ENCODE measurements at places on chromosomes 7 and 10.
A peak's percentile ranks its signal among the peaks of the same experiment; 100 is the strongest.

DNA sequence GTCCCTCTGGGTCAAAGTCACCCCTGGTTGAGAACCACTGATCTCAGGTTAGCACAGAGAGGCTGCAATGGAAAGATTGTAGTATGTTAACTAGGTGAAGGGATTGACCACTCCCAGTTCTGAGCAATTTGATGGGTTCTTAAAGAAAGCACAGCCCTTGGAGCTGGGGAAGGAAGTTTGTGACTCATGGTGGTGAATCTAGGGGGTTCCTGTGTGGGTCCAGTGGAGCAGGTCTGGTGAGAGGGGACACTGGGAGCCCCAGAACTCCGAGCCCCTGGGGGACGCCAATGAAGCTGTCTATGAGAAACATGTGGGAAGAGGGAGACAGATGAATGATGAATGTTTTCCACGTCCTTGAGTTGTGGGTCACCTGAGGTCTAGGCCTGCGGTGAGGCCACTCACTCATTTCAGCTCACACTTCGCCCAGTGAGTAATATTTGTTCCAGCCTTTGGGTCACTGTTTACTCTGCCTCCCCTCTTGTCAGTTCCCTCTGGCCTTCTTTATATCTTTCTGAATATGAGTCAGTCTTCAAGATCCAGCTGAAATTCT lies 341.9 kb downstream of the LRMDA start:
- DNase-seq: no peak

DNA sequence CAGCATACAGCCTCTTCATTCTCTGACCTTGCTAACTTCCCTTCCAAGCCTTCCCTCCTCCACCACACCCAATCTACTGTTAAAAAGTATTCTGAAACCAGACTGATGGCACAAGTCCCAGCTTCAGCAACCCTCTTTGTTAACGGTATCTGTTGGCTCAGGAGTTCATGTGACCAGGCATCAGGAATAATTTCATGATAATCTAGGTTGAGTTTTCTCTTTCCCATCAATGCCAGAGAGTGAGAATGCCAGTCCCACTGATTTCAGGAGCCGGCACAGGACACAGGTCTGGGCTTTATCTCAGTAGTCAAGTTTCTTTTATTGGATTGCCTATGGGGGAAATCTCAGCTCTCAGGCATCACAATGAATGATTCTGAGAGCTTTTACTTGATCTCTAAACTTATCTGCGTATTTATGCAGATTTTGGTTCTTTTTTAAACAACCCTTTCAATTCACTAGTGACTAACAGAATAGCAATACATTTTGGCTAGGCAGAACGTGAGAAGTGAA lies 231.0 kb upstream of the LYZL1 start:
- DNase-seq: no peak

GRCh38 chr10:100841528-100841927 lies 71.2 kb upstream of the SLF2 start:
- DNase-seq: no peak

- DNase-seq: no peak
These were observed 95.5 kb downstream of the CTBP2 start for GRCh38 chr10:125064681-125065492.

DNA sequence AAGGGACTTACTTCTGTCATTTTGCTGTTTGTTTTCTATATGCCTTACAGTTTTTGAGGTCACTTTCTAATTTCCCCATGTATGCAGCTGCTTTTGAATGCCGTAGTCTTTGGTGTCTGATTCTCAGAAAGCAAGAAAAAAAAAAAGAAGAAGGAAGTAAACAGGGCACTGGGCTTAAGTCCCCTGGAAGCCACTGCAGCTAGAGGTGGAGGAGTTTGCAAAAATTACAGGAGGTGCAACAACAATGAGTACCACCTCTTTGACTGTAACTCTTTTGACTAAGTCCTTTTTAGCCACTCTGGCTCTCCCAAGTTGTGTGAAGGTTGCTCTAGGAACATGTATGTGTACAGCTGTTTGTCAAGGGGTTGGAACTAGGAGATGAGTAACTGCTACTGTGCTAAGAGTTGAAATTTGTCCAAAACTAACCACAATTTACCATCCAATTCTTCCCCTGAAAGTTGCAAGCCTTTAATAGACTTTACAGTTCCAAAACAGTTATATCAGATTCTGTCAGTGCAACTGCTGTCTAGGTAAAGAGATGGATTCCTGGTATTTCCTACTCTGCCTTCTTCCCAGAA lies 588.0 kb upstream of the LRRN3 start:
- DNase-seq: no peak

DNA sequence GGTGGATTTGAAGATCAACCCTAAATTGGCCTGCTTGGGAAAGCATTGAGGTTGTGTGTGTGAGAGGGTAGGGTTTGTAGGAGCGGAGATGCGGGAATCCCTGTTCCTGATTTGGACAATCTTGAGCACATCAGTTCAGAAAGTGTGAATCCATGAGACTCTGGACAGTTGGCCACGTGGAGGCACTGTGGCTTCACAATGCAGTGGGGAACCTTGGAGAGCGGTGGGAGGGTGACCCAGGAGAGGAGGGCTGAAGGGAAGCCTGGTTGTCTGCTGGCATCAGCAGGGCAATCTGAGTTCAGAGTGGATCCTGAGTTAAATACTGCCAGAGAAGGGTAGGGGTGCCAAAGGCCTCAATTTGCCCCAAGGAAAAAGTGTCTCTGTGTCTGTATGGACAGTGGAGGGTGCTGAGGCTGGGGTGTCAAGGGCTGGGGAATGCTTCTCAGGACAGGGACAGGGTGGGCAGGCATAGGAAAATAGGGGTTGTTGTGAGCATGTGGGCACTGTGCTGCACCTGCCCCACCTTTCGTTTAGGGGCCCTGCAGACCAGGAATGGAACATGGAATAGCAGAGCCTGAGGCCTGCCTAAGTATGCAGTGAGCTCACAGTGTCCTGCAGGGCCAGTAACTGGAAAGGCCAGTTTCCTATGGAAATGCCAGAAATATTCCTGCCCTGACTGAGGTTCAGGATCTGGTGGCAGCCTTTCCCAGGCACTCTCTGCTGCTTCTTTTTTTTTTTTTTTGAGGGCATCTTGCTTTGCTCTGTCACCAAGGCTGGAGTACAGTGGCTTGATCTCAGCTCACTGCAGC lies 162.9 kb upstream of the PRSS58 start:
- DNase-seq: no peak

GRCh38 chr7:112495810-112496462 lies 15.1 kb downstream of the LSMEM1 start:
- DNase-seq: peak; percentile 29

- peak; percentile 9 for DNase-seq
These were observed 624 bp upstream of the CEP55 start for GRCh38 chr10:93495654-93496321.

GRCh38 chr10:46216003-46216634 lies 70.7 kb upstream of the ANTXRL start:
- DNase-seq: no peak

DNA sequence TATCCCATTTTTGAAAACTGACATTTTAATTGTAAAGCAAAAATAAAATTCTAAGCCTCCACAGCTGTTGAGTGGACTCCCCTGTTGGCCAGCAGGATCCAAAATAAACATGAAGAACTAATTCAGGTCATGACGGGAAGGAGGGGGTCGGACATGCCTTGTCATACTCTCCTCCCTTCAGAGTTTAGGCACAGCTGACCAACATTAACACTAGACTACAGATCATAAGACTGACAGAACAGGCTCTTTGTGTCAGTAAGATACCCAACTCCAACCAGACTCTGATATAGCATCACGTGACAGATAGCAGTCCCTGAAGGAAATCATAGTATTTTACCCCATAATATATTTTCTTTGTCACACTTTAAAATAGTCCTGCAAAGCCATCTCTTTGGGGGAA lies 20.9 kb upstream of the ZNF12 start:
- no peak for DNase-seq
